A673 (cell line): ENCODE measurements at places on chromosomes 11 and 22.

- DNase-seq = no peak
These were observed 75.3 kb upstream of the NCAM1 start for GRCh38 chr11:112885744-112886433.

GRCh38 chr11:83004746-83005556, 66.7 kb downstream of the RAB30 start:
- DNase-seq = no peak

- DNase-seq = no peak
These were observed 140.0 kb downstream of the CHST1 start for GRCh38 chr11:45525393-45525792.

- DNase-seq = no peak
These were observed 782.9 kb upstream of the API5 start for GRCh38 chr11:42528911-42529310.

- no peak for DNase-seq
These were observed 96.6 kb downstream of the RRAS2 start for GRCh38 chr11:14262271-14262846.
